ENCODE measurements at places on chromosomes 5 and 9. TPM values are rescaled to one million over a fixed set of nuclear protein-coding genes. Genes with fewer than 3 reads are reported as not detected.

DNA sequence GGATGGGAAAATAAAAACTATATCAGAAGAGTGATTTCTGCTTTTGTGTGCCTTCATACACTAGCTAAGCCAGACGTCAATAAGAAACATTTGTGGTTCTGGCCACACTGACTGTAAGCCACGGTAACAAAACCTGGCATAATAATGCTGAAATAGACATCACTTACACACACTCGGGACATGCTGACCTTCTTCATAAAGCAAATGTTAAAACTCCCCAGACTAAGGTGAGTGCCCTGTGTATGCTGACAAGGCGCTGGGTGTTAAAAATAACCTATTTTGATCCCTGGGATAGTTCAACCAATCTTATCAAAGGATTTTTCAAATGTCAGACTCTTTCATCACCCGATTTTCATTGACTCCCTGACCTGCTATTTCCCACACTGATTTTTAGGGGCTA is 337.0 kb downstream of the RAB3C start:
- no peaks in the 10 kb centered on the region for H3K36me3 ChIP-seq
- no peak overlapping the region for H3K4me3 ChIP-seq
- no peak overlapping the region for H3K27ac ChIP-seq
- H3K27me3 ChIP-seq: no peaks in the 10 kb centered on the region
- DNase-seq: no peak
- H3K4me1 ChIP-seq: peaks cover 12% of the 10 kb centered on the region

The CDC20B gene
- polyA plus RNA-seq: not detected

DNA sequence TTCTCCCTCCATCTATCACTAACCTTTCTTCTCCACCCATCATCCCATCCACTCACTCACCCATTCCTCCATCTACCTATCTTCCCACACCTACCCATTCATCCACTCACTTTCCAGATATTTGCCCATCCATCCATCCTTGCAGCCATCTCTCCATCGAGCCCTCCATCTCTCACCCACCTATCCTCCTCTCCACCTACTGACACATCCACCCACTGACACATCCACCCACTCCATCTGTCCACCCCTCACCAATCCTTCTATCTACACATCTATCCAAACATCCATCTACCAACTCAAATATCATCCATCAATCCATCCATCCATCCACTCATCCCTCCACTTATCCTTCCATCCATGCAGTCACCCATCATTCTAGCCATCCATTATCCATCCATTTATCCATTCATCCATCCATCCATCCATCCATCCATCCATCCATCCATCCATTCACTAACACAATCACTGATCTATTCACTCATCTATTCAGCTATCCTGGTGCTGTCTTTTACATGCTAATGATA is 68.9 kb upstream of the SPTLC1 start:
- no peak overlapping the region for H3K4me3 ChIP-seq
- H3K36me3 ChIP-seq: no peaks in the 10 kb centered on the region
- no peaks in the 10 kb centered on the region for H3K27me3 ChIP-seq
- peaks cover 8% of the 10 kb centered on the region for H3K4me1 ChIP-seq
- H3K27ac ChIP-seq: no peak overlapping the region

DNA sequence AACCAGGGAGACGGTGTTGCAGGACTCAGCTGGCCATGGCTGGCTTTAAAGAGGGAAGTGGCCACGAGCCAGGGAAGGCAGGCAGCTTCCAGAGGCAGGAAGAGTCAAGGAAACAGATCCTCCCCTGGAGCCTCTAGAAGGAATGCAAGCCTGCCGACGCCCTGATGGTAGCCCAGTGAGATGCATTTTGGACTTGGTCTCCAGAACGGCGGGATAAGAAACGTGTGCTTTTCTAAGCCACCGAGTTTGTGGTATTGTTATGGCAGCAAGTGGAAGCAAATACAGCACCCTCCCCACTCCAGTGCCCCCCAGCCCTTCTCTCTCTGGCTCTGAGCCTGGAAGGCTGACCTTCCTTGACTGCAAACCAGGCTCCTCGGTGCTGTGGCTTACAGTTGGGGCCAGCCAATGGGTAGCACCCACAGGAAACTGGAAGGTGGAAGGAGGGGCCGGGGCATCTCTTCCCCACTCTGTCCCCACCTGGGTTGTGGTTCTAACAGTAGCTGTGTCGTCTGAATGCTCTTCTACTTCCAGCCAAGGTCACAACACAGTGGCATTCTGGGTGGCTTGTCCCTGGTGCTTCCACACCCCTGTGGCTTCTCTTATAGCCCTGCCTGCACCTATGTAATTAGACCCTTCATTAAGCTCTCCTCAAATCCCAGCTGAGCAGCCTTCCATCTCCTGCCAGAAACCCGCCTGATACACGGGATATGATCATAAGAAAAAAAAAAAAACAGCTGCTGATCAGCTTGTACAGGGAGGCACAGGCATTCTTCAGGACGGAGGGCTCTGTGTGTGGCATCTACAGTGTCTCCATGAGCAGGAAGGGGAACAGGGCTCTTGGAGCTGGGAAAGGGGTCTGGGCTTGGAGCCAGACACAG is 29.9 kb upstream of the UNC5A start:
- no peak overlapping the region for H3K27ac ChIP-seq
- no peak overlapping the region for H3K4me3 ChIP-seq
- peaks cover 11% of the 10 kb centered on the region for H3K27me3 ChIP-seq
- DNase-seq: no peak
- no peaks in the 10 kb centered on the region for H3K36me3 ChIP-seq
